ENCODE measurements at places on chromosomes 12 and 14.

DNA sequence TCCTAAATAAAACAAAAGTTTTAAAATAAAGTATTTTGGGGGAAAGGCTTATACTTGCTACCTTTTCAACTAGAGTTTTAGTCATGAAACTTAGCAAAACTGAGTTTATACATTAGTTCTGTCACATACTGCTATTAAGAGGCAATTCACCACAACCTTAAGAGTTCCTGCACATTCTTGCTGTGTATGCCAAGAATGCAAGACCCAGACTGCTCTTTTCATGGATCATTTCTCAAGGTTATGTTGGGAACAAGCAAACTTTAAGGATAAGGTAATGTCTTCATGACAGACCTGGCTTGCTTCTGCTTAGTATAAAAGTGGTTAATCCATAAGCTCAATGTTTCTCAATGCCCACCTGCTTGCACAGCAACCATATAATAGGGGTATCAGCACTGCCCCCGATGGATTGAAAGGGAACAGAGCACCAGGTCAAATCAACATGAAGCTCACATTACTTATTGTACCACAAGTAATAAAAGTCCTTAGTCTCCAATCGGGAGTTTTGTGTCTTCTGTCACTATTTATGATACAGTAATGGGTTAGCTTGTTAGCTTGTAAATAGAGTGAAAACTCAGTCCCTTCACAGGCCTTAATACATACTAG is 67.6 kb downstream of the KIF21A start:
- DNase-seq: peak; percentile 12

DNA sequence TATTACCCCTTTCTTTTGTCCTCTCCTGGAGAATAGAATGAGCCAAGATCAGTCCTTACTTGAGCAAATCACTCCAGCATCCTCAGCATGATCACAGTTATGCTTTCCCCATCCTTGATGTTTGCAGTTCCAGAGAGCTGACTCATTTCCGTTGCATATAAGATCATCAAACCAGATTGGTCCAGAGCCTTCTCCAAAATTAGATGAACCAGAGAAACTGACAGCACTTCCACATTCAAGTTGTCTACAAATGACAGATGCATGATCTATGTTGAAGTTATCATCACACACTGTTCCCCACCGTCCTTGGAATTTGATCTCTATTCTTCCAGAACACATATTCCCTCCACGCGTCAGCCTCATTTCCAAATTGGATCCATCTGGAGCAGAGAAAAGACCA is 4.8 kb downstream of the CD163 start:
- no peak for DNase-seq

DNA sequence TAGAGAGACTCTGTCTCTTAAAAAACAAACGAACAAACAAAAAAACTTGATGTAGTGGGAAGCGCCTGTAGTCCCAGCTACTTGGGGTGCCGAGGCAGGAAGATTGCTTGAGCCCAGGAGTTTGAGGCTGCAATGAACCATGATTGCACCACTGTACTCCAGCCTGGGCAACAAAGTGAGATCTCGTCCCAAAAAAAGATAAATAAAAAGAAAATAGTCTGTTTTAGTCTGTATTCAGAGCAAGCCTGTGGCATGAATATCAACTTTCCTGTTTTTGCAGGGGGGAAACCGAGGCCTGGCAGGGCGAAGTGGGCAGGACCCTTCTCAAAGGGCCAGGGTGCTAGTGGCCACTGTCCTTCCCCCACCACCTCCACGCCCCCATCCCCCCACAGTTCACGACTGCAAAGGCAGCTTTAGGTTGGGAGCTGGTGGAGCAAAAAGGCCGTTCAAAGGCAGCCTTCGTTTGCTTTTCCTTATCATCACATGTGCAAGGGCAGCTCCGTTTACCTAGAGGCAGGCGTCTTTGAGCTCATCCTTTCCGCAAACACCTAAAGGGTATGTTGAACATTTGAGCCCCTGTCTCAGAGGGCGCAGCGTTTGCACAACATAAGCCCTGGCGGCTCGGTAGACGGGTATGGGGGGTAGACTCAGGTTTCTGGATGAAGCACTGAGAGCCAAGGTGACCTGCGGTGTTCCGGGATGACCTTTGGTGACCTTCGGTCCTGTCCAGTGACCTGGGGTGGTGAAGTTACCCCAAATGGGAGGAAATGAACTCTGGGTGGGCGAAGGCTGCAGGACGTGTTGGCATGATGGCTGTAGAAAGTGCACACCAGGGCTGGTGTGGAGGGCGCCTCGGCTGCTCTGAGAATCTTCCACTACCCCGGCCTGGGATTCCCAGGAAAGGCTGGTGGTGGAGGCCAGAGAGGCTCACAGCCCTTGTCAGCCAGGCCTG is 8.7 kb upstream of the MEG3 start:
- DNase-seq: no peak

DNA sequence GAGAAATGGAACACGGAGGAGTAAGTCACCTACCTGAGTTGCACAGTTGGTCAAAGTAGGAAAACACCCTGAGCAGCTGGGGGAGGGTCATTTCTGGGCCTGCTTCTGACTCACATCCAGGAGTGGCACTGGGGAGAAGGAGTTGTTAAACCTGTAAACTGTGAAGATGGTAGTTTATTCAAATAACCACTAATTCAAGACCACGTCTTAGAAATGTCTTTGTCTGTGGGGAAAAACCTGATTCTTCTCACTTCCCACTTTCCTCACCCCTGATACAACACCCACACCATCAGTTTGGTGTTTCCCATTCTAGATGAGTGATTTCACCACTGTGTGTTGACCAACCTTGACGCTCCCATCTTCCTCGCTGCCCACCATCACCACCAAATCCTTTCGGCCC is 207.1 kb downstream of the ANO4 start:
- DNase-seq: no peak

DNA sequence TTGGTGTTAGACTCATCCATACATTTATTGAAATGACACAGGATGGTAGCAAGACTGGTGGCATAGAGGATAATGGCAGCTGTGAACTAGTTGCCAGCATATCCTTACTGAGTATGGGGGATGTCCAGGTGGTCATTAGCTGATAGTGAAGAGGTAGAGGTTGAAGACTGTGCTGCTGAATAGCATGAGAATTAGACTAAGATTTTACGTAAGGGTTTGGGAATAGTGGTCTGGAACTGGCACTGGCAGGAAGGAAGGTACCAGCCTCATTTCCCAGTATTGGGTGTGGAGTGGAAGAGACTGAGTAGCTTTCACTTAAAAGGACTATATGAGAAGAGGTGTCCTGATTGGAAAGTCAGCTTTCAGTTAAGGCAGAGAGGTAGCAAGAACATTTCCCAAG is 6.5 kb downstream of the ERC1 start:
- DNase-seq: no peak

- DNase-seq: no peak
Measured at GRCh38 chr12:56338308-56339157, at the start of gene IL23A. TSS of gene IL23A (plus strand) at chr12:56338884. CDS start at chr12:56339045, 161 bp downstream.

- DNase-seq: peak; percentile 82
Measured at GRCh38 chr14:95463171-95463901, 53.1 kb downstream of the SYNE3 start.

GRCh38 chr12:129101404-129101803 is 248.1 kb downstream of the GLT1D1 start:
- DNase-seq: no peak

DNA sequence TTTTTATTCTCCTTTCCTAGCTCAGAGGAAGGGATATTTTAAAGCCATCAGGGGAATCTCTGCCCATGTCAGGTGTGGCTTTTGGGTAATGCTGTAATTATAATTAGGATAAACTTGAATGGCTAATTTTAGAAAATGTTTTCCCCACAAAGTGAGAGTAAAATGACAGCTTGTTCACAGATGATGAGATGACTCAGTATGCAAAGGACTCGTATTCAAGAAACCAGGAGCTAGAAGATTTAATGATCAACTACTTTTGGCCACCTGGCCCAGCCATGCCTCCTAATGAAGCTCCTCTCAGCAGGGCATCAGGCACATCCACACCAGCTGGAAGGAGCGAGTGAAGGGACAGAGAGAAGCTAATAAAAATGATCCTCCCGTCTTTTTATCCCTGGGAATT is 29.0 kb upstream of the PLEKHG7 start:
- DNase-seq: no peak

- peak; percentile 31 for DNase-seq
Measured at GRCh38 chr14:71320734-71321573, 413.7 kb downstream of the PCNX1 start.

GRCh38 chr12:29350080-29350479 is 30.9 kb downstream of the ERGIC2 start:
- no peak for DNase-seq

DNA sequence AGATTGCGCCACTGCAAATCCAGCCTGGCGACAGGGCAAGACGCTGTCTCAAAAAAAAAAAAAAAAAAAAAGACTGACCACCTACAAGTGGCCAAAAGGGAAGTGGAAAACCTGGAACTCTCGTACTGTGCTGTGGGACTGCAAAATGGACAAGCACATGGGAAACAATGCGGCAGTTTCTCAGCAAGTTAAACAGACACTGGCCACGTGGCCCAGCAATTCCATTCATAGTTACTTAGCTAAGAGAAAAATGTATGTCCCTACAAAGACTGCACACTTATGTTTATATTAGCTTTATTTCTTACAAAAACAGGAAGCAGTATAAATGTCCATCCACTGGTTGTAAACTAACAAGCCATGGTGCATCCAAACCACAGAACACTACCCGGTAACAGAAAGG is 5.6 kb downstream of the CHFR start:
- DNase-seq: no peak

GRCh38 chr12:122560138-122560537 is 33.1 kb downstream of the KNTC1 start:
- DNase-seq: no peak

- DNase-seq: no peak
Measured at GRCh38 chr12:91140026-91140931, 29.0 kb upstream of the LUM start.

DNA sequence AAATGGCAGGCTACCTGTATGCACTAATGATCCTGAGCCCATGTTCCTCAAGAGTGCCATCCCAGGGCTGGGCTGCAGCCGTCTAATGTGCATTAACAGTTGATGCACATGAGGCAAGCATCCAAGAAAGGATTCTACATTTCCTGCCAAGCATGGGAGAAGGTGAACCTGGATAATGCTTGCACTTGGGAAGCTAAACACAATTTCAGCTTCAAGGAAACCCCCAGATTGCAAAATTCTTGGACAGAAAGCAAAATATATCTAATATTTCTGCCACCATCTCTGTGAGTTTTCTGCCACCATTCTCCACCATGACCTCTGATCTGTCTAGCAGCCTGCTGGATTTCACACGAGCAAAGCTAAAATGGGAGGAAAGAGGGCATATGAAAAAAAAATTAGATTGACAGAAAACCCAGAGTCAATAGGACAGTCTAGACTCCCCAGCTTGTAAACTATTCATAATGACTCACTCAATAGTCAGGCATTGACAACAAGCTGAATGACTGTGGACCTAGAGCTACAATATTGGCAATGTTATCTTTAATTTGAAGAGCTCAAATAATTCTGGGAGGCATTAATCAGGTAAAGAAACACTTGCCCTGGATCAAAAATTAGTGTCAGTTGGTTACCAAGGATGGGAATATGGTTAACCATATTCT is 91.9 kb upstream of the BCL2L14 start:
- DNase-seq: no peak

DNA sequence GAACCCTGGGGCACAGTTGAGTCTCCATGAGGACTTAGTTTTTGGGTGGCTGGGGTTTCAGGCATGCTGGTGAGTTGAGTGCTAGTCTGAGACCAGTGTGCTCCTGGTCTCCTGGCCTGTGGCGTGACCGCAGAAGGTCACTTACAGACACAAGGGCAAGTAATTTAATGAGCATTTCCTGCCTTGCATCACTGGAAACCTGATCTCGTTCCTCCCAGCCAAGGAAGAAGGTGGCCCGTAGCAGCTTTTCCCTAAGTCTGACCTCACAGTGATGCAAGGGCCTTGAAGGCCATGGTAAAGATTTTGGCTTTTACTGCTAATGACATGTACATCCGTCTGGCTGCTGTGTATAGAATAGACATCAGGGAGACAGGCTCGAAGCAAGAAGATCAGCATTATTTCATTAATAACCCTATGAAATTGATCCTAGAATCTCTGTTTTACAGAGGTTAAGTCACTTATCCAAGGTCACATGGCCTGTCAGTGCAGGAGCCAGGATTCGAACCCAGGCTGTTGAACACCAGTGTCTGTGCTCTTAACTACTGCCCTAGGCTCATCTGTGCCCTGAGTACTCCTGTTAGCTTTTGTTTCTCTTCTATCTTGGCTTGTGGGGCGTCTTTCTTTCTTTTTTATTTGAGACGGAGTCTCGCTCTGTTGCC is 4.6 kb downstream of the TMEM120B start:
- DNase-seq: no peak

DNA sequence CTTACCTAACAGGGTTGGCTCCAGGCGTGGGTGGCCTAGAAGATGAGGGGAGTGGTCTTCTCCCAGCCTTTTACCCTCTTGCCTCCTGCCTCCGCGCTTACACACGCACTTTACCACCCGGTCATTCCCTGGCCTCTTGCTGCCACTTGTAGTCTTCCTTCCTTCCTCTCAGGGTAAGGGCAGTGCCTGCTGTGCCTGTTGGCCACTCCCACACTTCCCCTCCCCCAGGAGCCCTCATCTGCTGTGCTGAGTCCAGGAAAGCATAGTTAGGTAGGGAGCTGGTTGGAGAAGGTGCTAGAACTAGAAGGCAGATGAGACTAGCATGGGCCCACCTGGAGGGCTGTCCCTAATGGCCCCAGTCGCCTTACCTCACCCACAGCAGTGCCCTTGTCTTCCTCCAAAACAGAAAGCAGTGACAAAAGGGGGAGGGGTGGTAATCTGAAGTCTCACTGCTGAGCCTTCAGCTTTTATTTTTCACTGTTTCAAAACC is 54.3 kb upstream of the SRSF5 start:
- DNase-seq: no peak

DNA sequence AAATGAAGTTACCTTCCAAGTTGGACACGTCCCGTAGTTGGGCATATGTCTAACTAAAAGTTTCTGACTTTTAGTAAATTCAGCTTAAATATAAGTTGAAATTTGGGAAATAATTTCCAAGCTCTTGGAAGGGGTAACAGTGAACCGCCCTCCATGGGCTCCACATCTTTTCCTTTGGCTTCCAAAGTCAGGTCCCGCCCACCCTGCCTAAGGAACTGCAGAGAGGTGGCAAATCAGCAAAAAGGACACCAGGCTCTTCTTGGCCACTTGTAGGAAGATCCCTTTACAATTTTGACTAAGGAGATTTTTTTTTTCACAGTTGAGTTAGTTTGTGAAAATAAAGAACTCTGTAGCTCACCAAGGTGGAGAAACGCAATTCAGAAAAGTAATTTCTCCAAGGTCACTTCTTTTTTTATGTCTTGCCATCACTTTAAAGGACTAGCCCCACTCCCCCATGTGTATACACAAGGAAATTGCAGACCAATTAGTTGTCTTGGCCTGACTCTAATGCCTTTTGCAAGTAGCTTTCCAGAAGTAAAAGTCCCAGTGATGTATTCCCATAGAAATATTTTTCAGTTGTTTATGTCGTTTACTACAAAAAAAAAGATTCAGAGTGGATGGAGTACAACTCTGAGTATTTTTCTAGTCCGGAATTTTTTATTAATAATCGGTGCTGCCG is 181.2 kb downstream of the PELI2 start:
- no peak for DNase-seq

DNA sequence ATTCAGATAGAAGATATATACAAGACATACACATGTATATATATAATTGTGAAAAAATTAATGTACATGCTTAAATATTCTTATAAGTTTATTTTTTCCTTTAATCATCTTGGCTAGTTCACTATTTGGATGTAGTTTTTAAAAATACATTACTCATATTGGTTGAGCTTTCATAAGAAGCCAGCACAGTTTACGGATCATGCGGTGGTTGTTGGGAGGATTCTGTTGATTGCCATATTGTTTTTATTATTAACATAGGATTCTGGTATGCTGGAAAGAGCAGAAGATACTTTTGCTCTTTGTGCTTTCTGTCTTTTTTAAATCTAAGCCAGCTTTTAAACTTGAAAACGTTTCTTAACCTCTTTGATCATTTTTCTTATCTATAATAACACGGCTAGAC is 163.4 kb downstream of the OTOGL start:
- DNase-seq: no peak
